ENCODE measurements at places on chromosomes 7 and 10.

DNA sequence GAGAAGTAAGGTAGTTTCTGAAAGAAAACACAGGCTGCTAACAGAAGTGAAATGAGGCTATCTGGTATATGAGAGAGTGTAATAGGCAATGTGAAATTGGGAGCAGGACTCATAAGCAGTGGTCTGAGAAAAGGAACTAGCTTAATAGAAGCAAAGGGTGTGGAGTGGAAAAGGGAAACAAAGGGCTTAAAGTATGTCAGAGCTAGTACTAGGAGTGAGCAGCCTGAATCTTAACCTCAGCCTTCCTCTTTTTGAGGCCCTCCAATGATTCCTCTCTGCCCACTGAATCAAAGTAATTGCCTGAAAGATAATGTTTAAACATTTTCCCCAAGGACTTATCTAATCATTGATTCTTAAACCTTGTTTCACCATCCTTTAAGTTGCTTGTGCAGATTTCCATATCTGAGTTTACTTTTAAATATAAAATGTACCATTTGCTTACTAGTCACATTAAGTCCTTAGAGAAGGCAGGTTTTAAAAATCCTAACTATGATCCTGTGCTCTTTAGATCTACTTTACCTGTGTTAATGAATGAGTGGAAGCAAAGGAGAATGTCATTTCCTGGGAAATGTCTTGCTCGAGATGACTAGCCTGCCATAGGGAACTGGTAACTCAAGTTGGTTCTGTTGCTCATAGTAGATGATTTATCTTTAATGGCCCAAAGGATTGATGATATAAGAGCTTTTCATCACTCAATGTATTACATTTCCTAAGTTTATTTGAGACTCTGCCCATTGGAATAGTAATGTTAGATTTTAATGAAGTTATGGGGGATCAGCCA is 155.0 kb downstream of the SKAP2 start:
- no peak for DNase-seq

DNA sequence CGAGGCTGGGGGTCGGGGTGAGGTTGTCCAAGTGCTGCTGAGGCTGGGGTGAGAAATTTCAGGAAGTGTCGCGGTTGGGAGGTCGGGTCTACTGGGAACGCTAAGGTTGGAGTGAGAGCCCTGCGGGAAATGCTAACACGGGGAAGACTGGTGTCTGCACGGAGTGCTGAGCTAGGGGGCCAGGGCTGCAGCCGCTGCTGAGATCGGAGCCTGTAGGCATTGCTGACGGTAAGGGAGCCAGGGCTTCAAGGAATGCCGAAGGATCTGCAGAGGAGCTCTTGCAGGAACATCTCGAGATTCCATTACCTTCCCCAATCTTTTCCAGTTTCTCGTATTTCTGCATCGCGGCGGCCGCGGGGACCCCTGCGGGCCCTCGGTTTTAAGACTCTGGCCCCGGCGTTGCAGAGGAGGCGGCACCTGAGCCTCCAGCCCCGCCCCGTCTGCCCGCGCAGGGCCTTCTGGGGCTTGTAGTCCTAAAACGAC is at the start of gene CDK5:
Gene CDK5 (minus strand): TSS at position 392 of the 483 bp plus-strand sequence. CDS start 49 bp downstream, at position 343.
- no peak for DNase-seq

DNA sequence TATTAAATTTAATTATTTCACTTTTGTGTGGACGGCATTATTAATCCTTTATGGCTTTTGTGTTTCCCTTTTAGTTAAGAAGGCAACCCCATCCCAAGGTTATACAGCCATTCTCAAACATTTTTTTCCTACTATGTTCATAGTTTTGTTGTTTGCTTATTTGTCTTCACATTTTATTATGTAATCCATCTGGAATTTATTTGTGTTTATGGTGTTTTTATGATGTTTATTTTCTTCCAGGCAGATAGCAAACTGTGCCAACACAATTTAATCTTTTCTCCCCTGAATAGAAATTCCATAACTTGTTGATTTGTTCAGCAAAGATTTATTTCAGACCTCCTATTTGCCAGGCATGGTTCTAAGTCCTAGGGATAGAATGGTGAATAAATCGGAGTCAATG is 42.9 kb downstream of the RAB18 start:
- no peak for DNase-seq

GRCh38 chr10:3570131-3570729 is 214.8 kb downstream of the KLF6 start:
- no peak for DNase-seq

- DNase-seq = no peak
Measured at GRCh38 chr10:62817121-62817765, 1.1 kb upstream of the EGR2 start.

DNA sequence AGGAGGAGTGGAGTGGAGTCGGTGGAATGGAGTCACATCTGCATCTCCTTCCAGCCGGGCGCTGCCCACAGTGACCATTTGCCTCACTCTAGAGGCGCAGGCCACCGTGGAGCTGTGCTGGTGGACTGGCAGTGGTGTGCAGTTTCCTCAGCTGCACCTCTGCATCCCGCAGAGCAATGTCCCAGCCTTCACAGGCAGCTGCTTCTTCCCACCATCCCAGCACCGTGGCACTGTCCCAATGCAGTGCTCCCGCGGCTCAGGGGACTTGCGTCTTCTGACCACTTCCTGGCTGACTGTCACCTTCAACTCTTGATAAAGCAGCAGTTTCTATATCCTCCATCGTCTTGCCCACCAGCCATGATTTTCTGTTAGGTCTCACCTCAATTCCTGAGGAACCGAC is 90.3 kb upstream of the SFMBT2 start:
- no peak for DNase-seq

- no peak for DNase-seq
Measured at GRCh38 chr10:75679536-75679935, 248.1 kb downstream of the LRMDA start.

DNA sequence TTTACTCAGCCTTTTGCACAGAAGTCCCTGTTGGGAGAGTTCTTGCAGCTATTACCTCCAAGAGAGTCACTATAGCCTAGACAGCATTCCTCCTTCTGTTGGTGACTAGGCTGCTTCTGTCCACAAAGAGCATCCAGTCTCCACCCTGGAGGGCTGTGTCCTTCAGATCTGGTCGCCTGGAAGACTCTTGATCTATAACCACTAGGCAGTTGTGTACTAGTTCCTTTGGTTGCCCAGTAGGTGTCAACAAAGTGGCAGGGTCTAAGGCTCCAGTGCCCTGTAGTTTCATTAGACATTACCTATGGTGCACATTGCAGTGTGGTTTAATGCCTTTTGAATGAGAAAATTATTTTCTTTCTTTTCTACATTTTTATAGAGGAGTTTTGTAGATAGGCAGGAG is 11.3 kb upstream of the AKR1C2 start:
- no peak for DNase-seq

DNA sequence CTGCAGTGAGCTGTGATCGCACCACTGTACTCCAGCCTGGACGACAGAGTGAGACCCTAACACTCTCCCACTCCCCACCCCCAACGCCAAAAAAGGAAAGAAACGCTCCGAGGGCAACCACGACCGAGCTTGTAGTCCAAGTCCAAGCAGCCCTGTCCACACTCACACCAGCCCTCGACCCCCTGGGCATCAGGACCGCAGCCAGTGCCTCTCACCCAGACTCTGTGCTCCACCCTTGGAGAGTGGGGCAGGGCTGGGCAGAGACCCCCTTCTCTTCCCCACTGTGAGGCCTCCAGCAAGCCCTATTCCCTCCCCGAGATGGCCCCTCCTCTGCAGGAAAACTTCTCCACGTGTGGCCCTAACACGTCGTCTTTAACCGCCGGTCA is 82.6 kb downstream of the FOXL3 start:
- DNase-seq = no peak

- DNase-seq = no peak
Measured at GRCh38 chr10:99709480-99710229, 22.3 kb downstream of the COX15 start.

DNA sequence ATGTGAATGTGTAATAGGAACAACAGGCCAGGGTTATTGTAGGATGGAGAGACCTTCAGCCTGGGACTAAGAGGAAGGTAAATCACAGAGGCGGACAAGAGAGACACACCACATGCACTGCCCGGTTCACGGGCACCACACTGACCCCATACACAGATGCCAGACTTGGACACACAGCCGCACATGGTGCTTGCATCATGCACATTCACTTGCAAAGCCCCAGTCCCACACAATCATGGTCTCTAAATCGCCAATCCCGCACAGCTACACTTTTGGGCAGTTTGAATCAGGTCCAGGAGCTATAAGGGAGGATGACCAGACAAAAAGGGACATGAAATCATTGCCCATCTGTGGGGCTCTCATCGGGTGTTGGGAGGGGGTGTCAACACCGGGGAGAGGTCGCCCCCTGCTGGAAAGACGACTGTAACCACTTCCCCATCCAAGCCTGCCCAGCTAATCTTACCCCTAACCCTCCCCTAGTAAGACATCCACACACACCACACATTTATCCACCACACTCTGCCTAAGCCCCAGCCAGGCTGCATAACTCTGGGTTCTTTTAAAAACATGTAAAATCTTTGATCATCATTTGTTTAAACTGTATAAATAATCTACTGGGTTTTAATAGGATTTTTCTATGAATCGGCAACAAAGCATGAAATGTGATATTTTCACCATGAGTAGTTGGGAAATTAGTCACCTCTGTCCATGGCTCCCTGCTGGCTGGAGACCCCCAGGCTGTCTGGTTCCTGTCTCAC is 40.5 kb upstream of the SLF2 start:
- DNase-seq = no peak

DNA sequence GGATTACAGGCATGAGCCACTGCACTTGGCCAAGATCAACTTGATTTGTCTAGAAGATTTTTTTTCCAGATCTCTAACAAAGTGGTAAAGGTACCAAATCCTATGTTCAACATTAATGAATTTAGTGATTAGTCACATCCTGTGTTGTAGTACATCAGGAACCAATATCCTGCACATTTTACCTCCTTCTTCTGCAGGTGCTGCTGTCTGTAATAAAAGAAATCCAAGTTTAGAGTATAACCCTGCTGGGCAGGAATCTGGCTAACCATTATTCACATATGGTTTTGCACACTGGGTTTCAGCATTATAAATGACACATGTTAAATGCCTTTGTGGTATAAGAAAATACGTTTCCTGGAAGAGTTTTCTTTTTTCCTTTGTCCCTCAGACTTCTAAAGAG is 10.8 kb downstream of the PARD3 start:
- no peak for DNase-seq

DNA sequence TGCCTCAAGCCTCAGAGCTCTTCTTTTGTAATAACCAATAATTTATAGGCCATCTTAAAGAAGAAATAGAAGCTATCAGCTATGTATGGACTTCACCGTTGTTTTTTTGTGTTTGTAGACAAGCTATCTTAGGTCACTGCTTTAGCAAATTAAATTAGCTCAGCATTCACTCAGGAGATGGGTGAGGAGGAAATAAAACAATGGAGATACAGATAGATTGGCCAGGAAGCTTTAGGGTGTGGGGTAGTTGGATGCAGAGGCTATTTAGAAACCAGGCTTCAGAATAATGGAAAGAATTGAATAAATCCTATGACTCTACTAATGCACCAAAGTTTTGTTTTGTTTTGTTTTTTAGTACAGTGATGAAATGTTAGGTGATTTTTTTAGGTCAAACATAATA is 66.1 kb downstream of the MDFIC start:
- DNase-seq = no peak
